GM23248 (cell line): ENCODE measurements at places on chromosomes 1 and 21. TPM values are rescaled to one million over a fixed set of nuclear protein-coding genes. Genes with fewer than 3 reads are reported as not detected.

- DNase-seq = peak; percentile 50
- no peak overlapping the region for H3K27ac ChIP-seq
- no peaks in the 10 kb centered on the region for H3K4me1 ChIP-seq
- peaks cover 14% of the 10 kb centered on the region; the same call in 1 of the 2 replicates for H3K36me3 ChIP-seq
- no peak overlapping the region for H3K4me3 ChIP-seq
Observed at GRCh38 chr1:215201283-215201682, 118.7 kb downstream of the KCNK2 start.

DNA sequence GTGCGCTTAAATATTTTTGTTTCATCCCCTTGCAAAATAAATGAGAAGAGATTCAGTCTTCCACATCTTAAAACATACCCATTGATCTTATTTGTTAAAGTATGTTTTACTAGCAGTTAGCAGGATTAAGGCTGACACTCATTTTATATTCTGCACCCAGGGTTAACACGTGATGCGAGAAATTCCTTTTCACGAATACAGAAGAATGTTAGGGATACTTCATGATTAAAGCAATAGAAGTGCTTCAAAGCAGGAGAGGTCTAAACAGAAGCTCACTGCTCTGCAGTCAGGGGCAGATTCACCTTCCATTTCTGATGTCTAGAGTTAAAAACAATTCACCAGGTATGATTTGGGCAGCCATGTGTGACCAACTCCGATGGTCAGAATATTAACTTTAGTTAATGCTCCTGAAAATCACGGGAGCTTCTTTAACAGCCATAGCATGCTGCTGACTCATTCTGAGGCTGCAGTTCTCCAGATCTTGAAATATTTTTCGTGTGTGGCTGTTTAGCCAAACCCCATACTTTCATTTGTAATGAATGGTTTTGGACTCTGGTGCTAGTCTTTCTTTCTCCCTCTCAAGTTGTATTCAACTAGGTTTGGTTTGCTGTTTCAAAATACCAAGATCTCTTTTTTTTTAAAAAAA is 19.7 kb downstream of the BCAR3 start:
- DNase-seq = peak; percentile 92
- peak overlapping the region; percentile 86 for H3K27ac ChIP-seq
- H3K36me3 ChIP-seq = peaks cover 51% of the 10 kb centered on the region
- peaks cover 83% of the 10 kb centered on the region for H3K4me1 ChIP-seq

DNA sequence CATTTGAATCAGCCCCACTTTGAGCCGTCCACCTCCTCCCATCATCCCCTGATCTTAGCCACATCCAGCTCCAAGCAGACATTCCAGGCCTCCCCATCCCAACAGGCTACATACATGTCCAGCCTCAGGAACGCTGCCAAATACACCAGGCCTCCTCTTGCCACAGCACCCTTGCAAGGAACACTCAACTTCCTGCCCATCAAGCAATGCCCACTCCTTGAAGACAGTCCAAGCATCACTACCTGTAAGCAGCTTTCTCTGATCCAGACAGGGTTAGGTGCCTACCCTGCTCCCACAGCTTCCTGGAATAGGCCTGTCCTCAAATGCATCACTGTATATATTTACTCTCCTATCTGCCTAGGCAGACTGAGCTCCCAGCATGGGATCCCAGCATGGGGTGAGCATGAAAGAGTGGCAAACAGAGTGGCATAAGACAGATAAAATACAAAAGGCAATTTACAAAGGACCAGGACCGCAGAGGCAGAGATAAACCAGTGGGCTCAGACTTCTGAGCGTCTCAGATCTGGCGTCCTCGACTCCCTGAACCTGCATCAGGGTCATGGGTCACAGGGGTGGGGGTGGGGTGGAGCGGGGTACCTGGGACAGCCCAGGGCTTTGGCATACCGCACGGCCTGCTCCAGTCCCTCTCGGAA is 816 bp downstream of the HYI start:
- peak overlapping the region; percentile 74 for H3K4me3 ChIP-seq
- H3K27ac ChIP-seq = peak overlapping the region; percentile 63
- H3K4me1 ChIP-seq = peaks cover 4% of the 10 kb centered on the region; the same call in 1 of the 2 replicates
- peak; percentile 64 for DNase-seq
- no peaks in the 10 kb centered on the region for H3K36me3 ChIP-seq

DNA sequence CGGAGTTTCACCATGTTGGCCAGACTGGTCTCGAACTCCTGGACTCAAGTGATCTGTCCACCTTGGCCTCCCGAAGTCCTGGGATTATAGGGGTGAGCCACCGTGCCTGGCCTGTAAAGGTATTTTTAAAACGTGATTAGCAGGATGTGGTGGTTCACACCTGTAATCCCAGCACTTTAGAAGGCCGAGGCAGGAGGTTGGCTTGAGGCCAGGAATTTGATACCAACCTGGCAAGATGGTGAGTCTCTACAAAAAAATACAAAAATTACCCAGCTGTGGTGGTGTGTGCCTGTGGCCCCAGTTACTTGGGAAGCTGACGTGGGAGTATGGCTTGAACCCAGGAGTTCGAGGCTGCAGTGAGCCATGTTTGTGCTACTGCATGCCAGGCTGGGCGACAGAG is 43.3 kb upstream of the SOD1 start:
- H3K4me1 ChIP-seq = no peaks in the 10 kb centered on the region
- no peak overlapping the region for H3K27ac ChIP-seq
- DNase-seq = no peak
- no peaks in the 10 kb centered on the region for H3K27me3 ChIP-seq
- no peak overlapping the region for H3K4me3 ChIP-seq

Gene LACTBL1
- total RNA-seq = not detected in 2 replicates

Gene ADORA1
- 0.89 and 5.8 TPM in 2 replicates for total RNA-seq

Gene TRIM67
- not detected in 2 replicates for total RNA-seq
